ENCODE measurements at places on chromosomes 3 and 15.

- DNase-seq = no peak
Observed at GRCh38 chr15:39281094-39281493, 299.8 kb upstream of the THBS1 start.

GRCh38 chr15:88074386-88074785, 182.2 kb downstream of the NTRK3 start:
- DNase-seq = no peak

GRCh38 chr3:179852142-179852905, 184.4 kb downstream of the PEX5L start:
- no peak for DNase-seq

GRCh38 chr15:60957111-60957510, 272.0 kb downstream of the RORA start:
- DNase-seq = peak; percentile 84

DNA sequence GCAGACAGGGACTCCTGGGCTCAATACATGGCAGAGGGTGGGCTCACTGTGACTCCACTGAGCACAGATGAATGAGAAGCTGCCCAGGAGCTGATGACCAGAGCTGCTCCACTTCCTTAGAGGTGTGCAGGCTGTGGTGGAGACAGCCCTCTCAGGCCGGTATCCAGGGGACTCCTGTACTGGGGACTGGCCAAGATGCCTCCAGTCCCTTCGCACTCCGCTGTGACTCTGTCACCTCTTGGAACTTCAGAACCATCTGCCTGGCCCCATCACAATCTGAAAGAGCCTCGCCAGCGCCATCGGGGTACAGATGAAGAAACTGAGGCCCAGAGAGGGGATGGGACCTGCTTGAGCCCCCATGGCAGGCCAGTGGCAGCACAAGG, 111.2 kb downstream of the ETFA start:
- no peak for DNase-seq

- DNase-seq = no peak
Observed at GRCh38 chr3:22315925-22316324, 564.9 kb upstream of the ZNF385D start.

DNA sequence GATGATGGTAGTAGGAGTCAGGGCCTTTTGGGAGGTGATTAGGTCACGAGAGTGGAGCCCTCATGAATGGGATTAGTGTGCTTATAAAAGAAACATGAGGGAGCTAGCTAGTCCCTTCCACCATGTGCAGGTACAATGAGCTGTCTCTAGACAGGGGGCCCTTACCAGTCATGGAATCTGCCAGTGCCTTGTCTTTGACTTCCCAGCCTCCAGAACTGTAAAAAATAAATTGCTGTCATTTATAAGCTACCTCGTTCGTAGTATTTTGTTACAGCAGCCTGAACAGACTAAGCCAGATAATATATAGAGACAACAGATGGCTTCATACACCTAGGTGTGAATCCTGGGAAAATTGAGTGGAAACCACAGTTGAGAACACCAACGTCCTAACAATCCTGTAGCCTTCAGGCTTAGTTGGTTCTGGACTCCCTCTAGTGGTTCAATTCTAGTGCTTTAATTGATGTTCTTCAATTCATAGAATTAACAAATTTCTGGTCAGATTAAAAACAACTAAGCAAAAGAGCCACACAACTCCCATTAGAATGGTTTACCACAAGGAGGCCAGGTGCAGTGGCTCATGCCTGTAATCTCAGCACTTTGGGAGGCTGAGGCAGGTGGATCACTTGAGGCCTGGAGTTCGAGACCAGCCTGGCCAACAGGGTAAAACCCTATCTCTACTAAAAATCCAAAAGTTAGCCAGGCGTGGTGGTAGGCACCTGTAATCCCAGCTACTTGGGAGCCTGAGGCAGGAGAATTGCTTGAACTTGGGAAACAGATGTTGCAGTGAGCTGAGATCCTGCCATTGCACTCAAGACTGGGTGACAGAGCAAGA, 21.3 kb upstream of the GATM start:
- no peak for DNase-seq

DNA sequence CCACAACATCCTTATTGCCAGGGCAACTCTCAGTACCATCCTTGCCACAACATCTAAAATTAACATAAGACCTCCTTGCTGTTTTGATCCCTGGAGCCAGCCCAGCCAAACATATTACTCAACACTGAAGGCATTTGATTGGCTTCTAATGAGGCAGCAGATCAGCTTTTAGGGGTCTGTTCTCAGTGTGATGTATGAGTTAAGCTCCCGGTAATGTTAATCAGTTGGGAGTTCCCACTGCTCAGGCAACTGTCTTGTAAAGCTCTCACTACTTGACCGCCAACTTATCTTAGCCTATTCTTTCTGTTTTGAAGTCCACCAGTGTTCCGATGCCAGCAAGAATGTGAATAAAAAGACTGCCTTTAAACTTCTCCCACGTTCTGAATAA, 158.9 kb downstream of the FOXB1 start:
- no peak for DNase-seq

- DNase-seq = no peak
Observed at GRCh38 chr3:121817753-121818152, 17.1 kb downstream of the IQCB1 start.

DNA sequence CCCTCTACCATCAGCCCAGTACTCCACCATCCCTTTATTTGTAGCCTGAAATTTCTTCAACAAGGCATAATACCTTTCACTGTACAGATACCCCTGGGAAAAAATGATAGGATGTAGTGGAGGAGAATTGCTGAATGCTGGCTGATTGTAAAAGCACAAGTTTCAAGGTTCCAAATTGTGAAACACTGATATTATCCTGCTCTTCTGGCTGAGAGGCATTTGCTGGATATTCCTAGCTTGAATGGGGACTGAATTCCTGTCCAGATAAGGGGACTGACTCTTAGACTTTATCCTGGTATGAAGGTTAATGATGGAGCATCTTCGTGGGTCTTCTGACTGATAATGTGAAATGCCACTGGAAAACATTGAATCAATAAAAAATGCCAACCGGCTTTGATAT, 9.0 kb upstream of the C3orf85 start:
- DNase-seq = no peak

DNA sequence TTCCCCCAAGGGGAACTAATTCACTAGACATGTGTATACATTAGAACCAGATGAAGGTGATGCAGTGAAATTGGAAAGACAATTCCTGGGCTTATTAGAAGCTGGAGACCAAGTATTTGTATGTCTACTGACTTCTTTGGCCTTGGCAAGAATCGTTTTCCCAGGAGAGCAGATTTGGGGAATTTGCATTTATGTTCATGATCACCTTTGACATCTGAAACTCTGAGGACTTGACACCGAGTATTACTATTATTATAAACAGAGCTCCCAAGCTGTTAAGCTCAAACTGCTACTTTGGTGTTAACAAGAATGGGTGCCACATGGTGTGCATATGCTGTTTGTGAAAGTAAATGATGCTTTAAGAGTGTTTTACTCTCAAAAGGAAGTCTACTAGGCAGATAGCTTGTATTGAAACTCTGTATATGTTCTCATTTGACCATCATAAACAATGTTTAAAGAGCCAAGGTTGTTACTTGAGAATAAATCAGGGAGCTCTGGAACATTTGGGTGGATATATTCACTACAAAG, 519.8 kb upstream of the GOLIM4 start:
- DNase-seq = no peak

DNA sequence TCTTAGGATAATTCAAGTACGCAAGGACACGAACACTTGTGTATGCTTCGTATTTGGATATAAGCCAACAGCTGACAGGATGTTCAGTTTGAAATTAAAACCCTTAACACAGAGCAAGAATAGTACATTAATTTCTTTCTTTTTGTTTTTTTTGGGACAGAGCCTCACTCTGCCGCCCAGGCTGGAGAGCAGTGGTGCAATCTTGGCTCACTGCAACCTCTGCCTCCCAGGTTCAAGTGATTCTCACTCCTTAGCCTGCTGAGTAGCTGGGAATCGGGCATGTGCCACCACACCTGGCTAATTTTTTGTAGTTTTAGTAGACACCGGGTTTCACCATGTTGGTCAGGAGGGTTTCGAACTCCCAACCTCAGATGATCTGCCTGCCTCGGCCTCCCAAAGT, 32.4 kb downstream of the TOMM70 start:
- DNase-seq = no peak

GRCh38 chr3:56720849-56721248, 37.8 kb upstream of the TASOR start:
- DNase-seq = no peak

DNA sequence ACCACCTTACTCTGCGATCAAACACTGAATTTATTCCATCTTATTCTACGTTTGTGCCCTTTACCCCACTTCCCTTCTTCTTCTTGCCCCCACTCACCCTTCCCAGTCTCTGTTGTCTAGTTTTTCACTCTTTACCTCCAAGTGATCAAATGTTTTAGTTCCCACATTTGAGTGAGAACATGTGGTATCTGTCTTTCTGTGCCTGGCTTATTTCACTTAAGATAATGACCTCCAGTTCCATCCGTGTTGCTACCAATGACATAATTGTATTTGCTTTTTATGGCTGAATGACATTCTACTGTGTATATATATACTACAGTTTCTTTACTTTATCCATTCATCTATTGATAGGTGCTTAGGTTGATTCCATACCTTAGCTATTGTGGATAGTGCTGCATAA, 78.8 kb downstream of the PDCD6IP start:
- no peak for DNase-seq

DNA sequence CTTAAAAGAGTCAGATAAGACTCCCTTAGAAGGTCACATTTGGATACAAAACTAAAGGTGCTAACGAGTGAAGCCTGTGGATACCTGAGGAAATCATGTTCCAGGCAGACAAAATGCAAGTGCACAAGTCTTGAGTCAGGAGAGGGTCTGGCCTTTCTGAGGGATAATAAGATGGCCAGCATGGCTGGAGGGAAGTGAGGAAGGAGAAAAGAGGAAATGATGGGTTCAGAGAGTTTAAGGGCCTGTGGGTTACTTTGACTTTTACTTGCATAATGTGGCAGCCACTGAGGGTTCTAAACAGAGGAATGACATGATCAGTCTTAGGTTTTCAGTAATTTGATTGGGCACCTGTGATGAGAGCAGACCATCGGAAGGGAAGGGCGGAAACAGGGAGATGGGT, 3.5 kb upstream of the ROPN1B start:
- DNase-seq = no peak

DNA sequence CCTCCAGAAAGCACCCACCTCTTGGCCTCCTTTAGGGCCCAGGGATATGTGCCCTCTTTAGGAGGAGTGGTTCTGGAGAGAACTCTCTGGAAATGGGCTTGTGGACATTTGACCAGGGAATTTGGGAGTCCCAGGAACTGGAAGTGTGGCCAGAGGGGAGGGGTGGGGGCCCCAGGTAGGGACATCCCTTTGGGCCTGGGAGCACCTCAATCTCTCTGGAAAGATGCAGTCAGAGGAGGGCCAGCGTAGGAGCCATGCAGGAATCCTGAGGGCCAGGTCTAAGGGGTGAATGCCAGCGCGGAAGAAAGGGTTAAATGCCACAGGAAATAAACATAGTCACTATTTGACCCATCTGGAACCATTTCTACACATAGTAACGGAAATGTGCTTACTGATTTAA, 50.3 kb upstream of the ITGA11 start:
- DNase-seq = no peak
